ENCODE measurements at places on chromosomes 5 and 9.

DNA sequence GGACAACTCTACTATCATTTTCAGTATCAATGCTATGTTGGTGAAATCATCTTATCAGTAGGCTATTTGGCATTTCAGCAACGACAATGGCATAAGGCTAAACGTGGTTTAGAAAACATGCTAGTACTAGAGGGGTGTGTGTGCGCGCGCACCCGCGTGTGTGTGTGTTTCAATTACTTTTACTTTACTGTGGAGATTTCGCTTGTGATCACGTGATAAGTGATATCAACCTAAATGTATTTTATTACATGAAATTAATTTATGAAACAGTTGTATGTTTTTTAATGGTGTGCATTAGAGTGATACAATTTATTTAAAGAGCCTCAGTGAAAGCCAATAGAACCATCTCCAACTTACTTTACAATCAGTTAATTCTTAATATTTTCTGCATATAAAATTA lies 587.9 kb upstream of the ITGA1 start:
- no peak for DNase-seq

GRCh38 chr5:142900927-142901326 lies 130.8 kb downstream of the ARHGAP26 start:
- no peak for DNase-seq

DNA sequence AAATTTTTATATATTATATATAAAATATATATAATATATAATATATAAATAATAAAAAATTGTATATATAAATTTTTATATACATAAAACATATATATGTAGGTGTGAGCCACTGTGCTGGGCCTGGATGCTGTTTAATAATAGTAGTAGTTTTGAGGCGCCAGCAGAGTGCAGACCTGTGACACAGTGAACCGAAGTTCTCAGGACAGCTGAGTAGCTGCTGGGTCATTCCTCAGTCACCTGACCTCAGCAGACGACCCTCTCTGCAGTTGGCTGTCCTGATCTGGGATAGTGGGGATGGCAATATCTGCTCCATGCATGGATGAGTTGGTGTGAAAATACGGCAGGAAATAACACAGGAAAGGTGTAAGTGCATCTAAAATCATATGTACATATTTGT lies 3.3 kb upstream of the SNX18 start:
- DNase-seq: no peak

- no peak for DNase-seq
Observed at GRCh38 chr5:163877865-163878264, 372.4 kb downstream of the MAT2B start.

- no peak for DNase-seq
Observed at GRCh38 chr9:133493845-133494540, 15.1 kb upstream of the SLC2A6 start.

GRCh38 chr9:100129772-100130171 lies 30.7 kb downstream of the INVS start:
- DNase-seq: no peak

GRCh38 chr5:76137887-76138542 lies 54.8 kb downstream of the SV2C start:
- no peak for DNase-seq
